Forelimb muscle (tissue), 1 donor: ENCODE measurements at places on chromosomes 2 and 18. TPM values are rescaled to one million over a fixed set of nuclear protein-coding genes. Genes with fewer than 3 reads are reported as not detected.

- DNase-seq: no peak
Observed at GRCh38 chr18:50312296-50313030, 25.0 kb upstream of the CXXC1 start.

- no peak for DNase-seq
Observed at GRCh38 chr18:25496544-25496943, 144.6 kb upstream of the ZNF521 start.

DNA sequence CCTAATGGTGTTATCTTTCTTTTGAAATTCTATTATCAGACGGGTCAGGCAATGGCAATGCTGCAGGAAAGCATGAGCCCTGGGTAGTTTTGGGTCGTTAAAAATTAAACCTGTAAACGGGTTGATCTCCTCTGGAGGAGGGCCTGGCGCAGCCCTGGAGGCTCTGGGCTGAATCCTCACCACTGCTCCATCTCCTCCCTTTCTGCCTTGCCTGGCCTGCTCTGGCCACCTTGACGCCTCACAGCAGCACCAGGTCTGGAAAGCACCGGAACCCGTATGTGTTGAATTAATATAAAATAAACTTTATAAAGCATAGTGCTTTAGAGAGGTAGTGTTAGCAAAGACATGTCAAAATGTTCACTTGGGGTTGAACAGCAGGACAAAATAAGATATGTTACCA is 316.1 kb downstream of the LNPK start:
- DNase-seq: no peak

GRCh38 chr2:172953411-172953810 is 122.2 kb upstream of the MAP3K20 start:
- DNase-seq: no peak

The CCL20 gene
- 0.49 TPM for polyA plus RNA-seq

The CD8B2 gene
- 0.04 TPM for polyA plus RNA-seq

The SERPINB3 gene
- polyA plus RNA-seq: not detected

DNA sequence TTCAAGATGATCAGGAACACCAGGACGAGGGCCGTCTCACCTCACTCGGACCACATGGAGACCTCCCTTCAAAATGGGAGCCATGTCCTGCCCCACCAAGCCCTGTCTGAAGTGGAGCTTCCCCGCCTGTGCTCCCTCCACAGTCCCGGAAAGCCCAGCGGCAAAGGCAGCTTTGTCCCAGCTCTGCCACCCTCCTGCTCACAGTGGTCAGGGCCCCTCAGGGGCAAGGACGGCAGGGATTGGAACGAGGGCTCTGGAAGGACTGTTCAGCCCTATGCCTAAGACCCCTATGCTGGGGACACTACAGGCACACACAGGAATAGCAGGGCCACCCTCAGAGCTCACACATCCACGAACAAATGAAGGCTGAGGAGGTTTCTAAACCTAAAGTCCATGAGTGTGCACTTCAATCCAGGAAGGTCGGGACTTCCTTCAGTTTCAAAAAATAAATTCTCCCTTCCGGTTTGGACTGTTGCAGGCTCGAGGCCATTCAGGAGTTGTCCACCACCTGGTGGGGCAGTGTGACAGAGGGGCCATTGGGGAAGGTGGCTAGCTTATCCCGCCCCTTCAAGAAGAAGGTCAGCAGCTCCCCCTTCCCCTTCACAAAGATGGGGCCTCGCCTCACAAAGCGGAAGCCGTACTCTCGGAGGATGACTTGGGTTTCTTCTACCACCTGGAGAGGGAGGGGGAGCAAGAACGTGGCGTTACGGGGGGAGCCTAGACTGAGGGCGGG is 26.4 kb downstream of the CENPO start:
- no peak for DNase-seq

The FSHR gene
- polyA plus RNA-seq: 0.43 TPM

- DNase-seq: no peak
Observed at GRCh38 chr2:107502539-107502938, 324.2 kb upstream of the RGPD4 start.

- no peak for DNase-seq
Observed at GRCh38 chr2:233108611-233109490, 48.7 kb downstream of the INPP5D start.

The SP140 gene
- polyA plus RNA-seq: 0.62 TPM

DNA sequence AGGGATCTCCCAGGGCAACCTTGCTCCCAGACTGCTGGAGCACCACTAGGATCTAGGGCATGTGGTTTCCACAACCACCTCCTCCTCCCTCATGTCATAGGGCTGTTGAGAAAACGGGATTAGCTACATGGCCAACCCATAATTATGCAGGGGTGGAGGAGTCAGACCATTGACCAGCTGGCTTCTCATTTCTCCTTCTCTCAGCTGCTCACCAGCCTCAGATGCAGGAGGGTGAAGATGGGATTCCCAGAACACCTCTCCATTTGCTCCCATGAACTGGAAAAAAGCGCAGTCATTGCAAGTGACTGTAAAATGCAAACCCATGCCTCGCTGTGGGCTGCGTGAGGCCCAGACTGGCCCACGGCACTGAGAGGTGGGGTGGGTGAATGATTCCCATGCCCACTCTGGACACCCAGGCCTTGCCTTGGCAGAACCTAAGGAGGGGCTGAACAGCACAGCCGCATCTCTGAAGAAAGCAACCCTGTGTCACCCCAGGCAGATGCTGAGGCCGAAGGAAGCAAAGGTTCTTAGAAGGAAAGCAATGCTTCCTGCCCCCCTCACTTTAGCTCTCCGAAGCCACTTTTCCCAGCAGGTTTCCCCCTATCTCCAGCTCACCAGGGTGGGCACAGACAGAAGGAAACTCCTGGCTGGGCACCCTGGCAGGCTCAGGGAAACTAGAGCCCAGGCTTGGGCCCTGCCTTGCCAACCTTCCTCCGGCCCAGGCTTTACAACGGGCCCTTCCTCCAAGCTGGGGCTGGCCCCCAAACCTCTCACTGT is 69.6 kb upstream of the RTN4 start:
- DNase-seq: no peak

DNA sequence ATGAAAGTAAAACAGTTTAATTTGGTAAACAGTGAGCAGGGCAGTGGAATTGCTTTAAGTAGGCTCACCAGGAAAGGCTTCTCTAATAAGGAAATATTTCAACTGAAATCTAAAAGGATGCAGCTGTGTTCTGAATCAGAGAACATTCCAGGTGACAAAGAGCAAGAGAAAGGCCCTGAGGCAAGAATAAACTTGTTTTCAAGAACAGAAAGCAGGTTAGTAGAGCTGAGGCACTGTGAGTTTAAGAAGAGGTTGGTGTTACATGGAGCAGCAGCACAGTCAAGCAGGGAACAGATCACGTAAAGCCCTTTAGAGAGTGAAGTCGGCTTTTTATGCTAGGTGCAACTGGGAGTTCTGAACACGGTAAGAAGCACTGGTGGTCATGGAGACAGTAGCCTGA is 57.0 kb upstream of the SCN1A start:
- no peak for DNase-seq

GRCh38 chr2:217740178-217740577 is 262.6 kb downstream of the TNS1 start:
- DNase-seq: no peak

- no peak for DNase-seq
Observed at GRCh38 chr2:136151021-136151971, 33.3 kb upstream of the CXCR4 start.

The ANKRD30B gene
- polyA plus RNA-seq: 0.06 TPM

GRCh38 chr2:219638217-219638947 is 11.0 kb downstream of the SLC4A3 start:
- no peak for DNase-seq

DNA sequence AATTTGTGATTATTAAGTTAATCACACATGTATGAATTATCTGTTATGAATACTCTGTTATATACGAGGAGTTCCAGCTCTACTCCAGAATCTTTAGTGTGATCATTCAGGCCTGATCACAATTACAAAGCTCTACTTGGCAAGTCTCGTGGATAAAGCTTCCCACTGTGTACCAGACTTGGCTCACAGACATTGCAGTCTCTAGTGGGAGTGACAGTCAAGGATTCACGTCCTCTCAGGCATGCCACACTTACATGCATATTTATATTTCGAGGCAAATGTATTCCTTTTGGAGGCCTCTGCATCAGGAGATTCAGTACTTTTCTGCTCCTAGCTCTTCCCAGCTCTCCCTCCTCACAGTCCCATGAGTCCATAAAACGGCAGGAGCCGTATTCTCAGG is 403.4 kb upstream of the CDH7 start:
- DNase-seq: no peak

DNA sequence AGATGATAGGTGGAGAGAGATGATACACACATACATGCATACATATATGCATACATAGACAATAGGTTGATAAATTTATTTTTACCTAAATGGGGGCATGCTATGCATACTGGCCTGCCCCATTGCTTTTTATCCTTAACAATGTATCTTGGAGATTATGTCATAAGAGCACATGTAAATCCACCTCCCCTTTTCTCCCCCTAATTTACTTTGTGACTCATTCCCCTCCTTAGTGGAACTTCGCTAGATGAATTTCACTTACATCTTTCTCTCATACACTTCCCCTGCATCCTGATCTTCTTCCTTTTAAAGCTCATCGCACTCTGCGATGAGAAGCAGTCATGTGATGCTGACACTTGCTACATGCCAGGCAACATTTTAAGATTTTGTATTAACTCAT is 223.6 kb downstream of the C1D start:
- DNase-seq: no peak

DNA sequence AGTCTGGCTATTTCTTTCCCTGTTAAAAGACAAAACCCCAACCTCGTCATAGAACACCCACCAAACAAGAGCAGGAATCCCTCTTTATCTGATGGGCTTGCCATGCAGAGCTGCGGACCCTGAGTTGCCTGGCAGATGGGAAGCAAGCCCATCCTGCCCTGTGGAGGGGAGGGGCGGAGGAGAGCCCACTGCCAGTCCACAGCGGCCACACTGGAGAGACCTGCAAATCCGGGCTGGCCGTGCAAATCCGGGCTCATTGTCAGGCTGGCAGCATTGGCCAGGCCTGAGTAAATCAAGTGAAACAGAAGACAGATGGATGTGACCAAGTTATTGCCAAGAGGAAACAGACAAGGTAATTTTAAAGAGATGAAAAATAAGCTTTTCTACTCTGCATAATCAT is 22.0 kb downstream of the MYL12B start:
- DNase-seq: no peak

- DNase-seq: peak; percentile 52
Observed at GRCh38 chr2:44981714-44982108, 27.5 kb downstream of the SIX2 start.

The TMEM237 gene
- polyA plus RNA-seq: 37.5 TPM

- no peak for DNase-seq
Observed at GRCh38 chr2:152468899-152469692, 134.1 kb downstream of the FMNL2 start.

DNA sequence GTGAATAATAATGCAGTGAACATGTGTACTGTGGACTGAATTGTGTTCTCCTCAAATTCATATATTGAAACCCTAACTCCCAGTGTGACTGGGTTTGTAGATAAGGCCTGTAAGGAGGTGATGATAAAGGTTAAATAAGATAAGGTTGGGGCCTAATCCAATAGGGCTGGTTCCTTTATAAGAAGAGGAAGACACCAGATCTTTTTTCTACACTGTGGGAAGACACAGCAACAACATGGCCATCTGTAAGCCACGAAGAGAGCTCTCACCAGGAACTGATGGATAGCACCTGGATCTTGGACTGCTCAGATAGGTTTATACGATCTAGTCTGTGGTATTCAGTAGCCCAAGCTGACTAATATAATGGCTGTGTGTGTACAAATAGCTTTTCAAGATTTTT is 66.8 kb downstream of the BMPR2 start:
- no peak for DNase-seq

GRCh38 chr2:224837558-224837957 is 121.4 kb upstream of the CCDC195 start:
- no peak for DNase-seq
